NAMALWA (cell line): ENCODE measurements at places on chromosomes 7 and 10.
A peak's percentile ranks its signal among the peaks of the same experiment; 100 is the strongest.

DNA sequence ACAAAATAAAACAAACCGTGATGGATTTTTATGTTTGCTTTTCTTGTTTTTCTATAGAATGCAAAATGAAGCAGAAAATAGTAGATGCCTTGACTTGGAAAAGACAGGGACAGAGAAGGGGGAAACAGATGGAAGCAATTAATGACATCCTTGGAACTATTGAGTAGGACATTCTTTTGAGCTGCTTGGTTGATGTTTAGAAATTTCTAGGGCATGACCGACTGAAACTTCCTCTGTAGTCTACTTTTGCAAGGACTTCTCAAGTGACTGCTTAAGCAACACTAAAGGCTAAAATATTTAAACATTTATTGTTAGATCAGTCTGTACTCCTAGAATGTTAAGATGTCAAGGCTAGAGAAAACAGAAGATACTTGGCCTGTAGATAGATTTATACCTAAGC is 49.4 kb downstream of the VCL start:
- no peak for DNase-seq

GRCh38 chr10:132326344-132326889 is 5.6 kb upstream of the LRRC27 start:
- DNase-seq, result no peak

DNA sequence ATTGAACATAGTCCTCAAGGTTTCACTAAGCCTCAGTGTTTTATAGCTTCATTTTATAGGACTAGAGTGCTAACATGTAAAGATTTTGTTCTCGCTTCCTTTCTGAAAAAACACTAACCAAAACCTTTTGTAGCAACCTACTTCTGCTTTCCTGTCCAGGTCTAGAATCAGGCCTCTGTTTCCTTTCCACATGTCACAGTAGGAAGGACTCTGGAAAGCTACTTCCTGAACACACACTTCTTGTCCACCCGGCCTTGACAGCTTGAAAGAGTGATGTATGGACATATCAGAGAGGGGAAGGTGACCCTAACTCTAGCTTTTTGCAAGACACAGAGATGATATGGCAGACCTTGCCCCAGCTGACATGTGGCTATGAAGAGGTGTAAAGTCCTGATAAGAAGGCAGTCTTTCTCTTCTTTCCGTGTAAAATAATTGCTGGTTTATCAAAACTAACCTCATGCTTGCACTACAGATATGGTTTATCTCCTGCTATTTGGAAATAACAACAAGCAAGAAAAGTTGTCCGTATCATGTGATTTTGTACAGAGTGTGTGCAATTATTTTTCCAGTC is 175.4 kb downstream of the SKAP2 start:
- peak; percentile 28 for DNase-seq

DNA sequence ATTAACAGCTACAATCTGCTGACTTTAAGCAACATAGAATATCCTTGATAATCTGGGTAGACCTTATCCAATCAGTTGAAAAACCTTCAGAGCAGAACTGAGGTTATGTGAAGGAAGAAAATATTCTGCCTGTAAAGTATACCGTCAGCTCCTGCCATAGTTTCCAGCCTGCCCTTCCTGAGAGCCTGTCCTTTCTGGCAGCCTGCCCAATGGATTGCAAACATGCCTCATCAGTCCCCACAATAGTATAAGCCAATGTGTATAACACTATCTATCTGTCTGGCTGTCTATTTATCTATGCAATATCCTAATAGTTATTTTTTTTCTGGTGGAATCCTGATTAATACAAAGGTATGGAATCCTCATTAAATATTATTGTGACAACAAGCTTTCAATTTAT is 489.2 kb upstream of the KCND2 start:
- DNase-seq, result no peak

- DNase-seq, result no peak
Measured at GRCh38 chr10:525565-526315, 163.7 kb downstream of the DIP2C start.

DNA sequence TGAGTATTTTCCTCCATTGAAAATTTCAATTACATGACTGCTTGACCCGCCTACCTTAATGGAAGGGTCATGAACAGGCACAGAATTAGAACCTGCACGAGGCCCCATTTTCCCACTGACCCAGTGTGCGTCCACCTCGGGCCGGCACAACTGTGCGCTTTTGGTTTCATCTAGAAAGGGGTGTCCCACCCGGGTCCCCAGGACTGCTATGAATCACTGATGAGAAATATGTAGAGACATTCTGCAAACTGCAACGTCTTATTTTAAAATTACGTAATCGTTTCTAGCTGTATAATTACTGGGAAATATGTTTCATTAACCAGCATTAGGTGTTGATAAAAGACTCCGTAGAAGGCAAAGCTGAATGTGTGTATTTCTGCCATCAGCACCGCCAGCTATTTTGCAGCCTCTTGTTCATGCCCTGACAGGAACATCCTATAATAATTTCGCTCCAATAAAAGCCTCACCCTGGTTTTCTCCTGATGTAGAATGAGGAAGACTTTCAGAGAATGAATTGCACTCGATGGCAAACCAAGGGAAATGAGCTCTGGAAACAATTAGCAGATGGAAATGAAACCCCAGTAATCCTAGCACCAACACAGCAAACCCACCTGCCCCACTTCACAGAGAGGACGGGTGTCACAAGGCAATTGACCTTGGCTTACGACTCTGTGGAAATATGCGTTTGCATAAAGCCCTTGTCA is 562.1 kb downstream of the DNAJB6 start:
- no peak for DNase-seq

DNA sequence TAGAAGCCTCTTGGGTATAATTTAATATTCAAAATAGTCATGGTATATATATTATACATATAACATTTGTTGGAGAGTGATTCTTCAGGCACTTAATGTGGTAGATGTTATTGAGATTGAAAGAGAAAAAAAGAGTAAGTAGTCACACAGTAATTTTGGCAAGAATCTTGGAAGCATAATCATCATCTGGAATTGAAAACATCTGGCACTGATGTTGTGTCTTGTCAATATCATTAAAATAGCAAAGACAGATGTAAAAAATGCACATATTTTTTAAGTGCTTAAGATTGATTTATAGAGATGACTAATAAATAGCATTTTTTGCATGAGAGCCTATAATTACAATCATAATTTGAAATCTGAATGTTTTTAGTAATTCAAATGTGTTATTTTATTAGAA is 9.5 kb downstream of the SEMA3D start:
- no peak for DNase-seq

- peak; percentile 83 for DNase-seq
Measured at GRCh38 chr7:4791738-4792536, 16.5 kb downstream of the AP5Z1 start.

GRCh38 chr7:78499283-78499682 is 700.7 kb downstream of the PHTF2 start:
- DNase-seq, result no peak

GRCh38 chr7:152112829-152113228 is 87.4 kb downstream of the GALNT11 start:
- no peak for DNase-seq

- DNase-seq, result no peak
Measured at GRCh38 chr10:12660812-12661211, 311.5 kb downstream of the CAMK1D start.

- DNase-seq, result peak; percentile 26
Measured at GRCh38 chr10:50322077-50322476, 70.8 kb upstream of the ASAH2 start.

GRCh38 chr10:81981724-81982123 is 106.7 kb downstream of the NRG3 start:
- DNase-seq, result no peak

- no peak for DNase-seq
Measured at GRCh38 chr7:43735403-43735801, 6.1 kb upstream of the COA1 start.

GRCh38 chr10:61663466-61663865 is 737 bp downstream of the CABCOCO1 start:
- DNase-seq, result no peak

- no peak for DNase-seq
Measured at GRCh38 chr10:130621231-130621775, 485.1 kb downstream of the GLRX3 start.

DNA sequence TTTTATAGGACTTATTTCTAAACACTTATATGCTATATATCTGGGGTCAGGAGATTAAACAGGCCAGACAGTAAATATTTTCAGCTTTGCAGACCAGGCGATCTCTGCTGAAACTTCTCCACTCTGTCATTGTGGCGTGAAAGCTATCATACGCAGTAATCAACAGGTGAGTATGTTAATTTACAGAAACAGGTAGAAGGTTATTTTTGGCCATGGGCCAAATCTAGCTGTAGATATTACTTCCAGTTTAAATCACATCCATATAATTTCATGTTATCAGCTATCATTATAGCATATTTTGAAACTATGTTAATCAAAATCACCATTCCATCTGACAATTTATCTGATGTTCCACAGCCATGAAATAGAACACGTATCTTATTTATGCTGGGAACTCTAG is 67.8 kb downstream of the GPR37 start:
- DNase-seq, result no peak

- no peak for DNase-seq
Measured at GRCh38 chr10:103367379-103367781, 396 bp upstream of the TAF5 start.

DNA sequence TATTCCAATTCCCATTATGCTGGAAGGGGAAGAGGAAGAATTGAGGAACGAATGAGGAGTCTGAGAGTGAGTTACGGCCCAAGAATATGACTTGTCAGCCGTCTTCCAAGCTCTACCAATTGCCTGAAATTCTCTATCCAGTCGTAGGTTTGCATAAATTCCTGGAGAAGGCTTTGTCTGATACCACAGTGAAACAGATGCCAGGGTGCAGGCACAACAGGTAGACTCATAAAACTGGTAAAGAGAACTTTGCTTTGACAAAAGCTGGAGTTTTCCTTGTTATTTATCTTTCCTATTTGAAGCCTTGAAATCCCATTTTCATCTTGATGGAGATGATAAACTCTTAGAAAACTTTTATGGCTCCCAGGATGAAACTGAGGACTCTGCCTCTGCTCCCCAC is 251.2 kb downstream of the KCNMA1 start:
- no peak for DNase-seq

GRCh38 chr10:117499248-117500105 is 43.1 kb upstream of the EMX2 start:
- no peak for DNase-seq

GRCh38 chr7:24660546-24660945 is 87.3 kb downstream of the PALS2 start:
- DNase-seq, result no peak

GRCh38 chr10:48638739-48639527 is 34.1 kb upstream of the ARHGAP22 start:
- no peak for DNase-seq

DNA sequence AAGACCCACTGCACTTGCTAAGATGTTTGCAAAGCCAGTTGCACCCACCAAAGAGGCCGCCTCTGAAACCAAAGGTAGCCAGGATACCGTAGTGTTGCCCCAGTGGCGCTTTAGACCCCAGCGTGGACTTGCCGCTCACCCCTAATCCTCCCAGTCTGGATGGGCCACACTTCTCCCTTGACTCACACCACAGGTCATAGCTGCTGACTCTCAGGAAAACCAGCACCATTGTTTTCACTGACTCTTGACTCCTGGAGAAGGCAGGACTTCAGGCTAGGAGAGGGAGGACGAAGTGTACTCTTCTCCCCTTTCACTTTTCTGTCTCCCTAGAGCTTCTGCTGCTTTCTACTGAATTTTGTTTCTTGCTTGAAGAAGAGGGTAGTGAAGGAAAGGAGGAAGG is 22.3 kb downstream of the RAB19 start:
- DNase-seq, result no peak

DNA sequence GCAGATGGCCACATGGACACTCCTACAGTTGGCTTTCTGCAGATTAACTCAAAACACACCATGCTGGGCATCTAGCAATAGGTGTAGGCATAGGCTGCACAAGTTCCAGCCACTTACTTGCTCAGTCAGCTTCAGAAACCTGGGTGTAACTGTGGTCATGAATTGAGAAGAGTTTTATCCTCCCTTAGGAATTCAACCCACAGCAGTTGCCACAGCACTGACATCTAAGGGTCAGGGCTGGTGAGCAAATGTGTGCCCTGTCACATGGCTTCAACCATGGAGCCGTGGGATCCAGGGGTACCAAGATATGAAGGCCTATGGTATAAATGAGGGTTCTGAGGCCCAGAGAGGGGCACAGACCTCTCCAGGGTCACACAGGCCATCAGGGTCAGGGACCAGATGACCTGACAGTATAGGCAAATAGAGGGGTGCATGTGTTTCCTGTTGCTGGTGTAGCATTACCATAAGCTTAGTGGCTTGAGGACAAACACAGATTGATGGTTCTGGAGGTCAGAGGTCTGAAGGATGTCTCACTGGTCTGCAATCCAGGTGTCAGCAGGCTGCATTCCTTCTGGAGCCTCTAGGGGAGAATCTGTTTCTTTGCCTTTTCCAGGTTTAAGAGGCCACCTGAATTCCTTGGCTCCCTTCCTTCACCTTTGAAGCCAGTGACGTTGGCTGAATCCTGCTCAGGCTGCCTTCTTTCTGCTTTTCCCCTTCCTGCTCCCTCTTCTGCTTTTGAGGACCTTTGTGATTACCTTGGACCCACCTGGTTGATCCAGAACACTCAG is 24.1 kb downstream of the MINDY4 start:
- DNase-seq, result no peak

- no peak for DNase-seq
Measured at GRCh38 chr7:151031011-151031410, 2.8 kb downstream of the ABCB8 start.

DNA sequence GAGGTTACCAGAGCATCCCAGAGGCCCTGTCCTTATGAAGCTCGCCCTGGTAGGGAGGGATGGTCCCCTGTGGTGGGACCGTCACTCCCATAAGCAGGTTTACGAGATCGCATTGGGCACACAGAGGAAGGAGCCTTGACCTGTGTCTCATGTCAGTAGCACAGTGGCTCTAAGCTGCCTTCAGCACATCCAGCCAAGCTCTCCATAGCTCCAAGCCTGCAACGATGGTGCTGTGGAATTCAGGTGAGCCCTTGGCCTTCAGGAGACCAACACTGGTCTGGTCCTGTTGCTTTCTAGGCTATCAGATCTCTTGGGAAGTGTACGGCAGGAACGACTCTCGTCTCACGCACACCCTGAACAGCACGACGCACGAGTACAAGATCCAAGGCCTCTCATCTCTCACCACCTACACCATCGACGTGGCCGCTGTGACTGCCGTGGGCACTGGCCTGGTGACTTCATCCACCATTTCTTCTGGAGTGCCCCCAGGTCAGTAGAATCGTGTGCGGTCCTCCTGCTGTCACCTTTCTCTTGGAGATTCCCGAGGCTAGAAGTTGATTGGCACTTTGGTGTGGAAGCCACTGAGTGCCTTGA is 605.3 kb upstream of the FOXK1 start:
- DNase-seq, result no peak

DNA sequence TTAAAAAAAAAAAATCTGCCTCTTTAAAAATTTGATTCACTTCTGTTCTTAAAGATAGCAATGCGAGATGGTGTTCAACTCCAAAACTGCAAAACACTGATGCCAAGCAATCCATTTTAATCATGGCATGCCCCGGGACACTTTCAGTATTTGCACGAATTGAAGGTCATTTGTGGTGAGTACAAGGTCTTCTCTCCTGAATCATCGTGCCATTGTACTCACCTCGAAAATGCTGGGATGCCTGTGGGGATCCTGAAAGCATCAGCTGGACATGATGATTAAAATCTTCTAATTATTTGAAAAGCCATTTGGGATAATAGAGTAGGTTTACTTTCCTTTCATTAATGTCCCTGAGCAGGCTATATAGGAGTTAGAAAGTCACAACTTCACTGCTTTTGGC is 125.1 kb upstream of the NRP1 start:
- no peak for DNase-seq
